ENCODE measurements at places on chromosomes 12 and 14.

- DNase-seq, result no peak
Observed at GRCh38 chr14:50065583-50065982, 50.8 kb downstream of the VCPKMT start.

DNA sequence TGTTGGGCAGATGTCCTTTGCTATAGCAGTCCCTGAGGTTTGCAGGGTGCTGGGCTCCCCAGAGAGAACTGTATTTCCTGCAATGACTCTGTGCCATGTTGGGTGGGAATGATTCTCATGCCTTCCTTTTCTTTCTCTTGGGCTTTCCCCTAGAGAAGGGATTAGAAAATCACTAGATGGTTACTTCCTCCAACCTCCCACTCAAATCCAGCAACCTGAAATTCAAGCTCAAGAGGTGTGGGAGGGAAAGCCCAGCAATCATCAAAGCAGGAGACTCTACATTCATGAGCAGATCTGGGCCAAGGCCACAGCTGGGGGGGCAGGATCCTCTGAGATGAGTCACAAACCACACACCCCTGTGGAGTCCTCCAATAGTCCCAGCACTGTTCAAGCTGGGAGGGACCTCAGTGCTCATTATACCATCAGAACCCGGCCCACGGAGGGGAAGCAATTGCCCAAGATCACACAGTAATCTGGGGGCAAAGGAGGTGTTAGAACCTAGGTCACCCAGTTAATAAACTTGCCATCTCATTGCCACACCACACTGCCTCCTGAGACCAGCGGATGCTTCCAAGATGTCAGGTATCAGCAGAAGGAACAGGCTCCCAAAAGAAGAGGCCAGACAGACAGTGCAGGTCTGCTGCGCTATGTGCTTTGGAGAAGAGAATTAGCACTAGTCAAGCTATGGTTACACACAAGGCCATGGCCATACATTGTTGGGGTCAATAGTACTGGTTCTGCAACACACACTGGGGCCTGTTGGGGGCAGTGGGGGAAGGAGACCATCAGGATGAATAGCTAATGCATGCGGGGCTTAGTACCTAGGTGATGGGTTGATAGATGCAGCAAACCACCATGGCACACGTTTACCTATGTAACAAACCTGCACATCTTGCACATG, 65.7 kb downstream of the TTC9 start:
- DNase-seq, result peak; percentile 81

DNA sequence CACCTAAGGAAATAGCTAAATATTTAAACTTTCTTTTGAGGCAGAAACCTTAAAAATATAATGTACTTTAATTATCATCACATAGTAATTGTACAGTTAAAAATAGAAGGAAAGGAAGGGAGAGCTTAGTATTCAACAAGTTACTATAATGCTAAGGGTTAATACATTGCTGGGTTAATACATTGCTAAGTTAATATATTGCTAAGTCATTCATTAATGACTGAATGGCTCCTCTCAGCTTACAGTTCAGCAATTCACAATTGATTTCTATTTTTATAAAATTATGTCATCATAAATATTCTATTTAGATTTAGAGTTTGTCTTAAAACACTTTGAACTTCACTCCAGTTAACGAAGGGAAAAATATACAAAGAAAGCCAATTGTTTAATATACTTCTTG, 207.9 kb downstream of the BMP4 start:
- no peak for DNase-seq

GRCh38 chr14:23468704-23469126, 788 bp upstream of the NGDN start:
- no peak for DNase-seq

- no peak for DNase-seq
Observed at GRCh38 chr14:90505531-90505930, 108.7 kb downstream of the CALM1 start.

- no peak for DNase-seq
Observed at GRCh38 chr12:80692114-80692513, 15.3 kb upstream of the MYF6 start.

GRCh38 chr14:22974530-22975313, 7.6 kb downstream of the AJUBA start:
- DNase-seq, result no peak

GRCh38 chr14:39395555-39396254, 36.5 kb downstream of the FBXO33 start:
- no peak for DNase-seq

- DNase-seq, result no peak
Observed at GRCh38 chr12:34033628-34034296, 11.5 kb downstream of the ALG10 start.

DNA sequence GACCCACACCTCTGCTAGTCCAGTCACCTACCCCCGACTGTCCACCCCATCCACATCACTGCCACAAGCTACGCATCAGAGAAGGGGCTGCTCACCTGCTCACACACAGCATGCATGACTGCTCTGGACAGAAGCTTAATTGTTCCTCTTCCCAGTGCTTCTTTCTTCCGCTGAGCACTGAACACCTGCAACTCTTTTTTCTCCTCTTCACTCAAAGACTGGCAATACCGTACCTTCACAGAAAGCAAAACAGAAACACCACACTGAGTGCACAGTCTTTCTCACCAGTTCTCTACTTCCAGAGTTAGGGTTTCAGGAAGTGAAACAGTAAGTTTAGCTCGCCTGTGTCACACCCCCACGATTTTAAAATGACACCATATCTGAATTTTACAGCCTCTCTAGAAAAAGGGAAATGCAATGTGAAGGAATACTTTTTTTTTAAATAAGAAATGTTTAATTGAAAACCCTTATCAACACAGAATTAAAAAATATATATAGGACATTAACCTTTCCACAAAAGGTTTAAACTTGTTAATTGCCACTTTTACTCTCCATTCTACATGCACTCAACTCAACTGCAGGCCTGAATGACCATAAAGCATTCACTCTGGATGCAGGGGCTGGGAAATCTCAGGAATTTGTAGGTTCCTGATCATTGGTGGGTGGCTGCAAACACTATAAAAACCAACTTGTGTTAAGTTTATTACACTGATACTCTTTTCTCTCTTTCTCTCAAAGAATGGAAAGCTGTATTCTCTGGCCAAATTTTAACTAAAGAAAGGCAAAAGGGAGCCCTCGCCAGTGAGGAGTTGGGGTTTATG, 120.0 kb downstream of the PRICKLE1 start:
- DNase-seq, result no peak

GRCh38 chr14:24483604-24484252, 24.3 kb downstream of the CMA1 start:
- no peak for DNase-seq

- no peak for DNase-seq
Observed at GRCh38 chr12:63149909-63150712, 890 bp downstream of the AVPR1A start.

GRCh38 chr12:68639396-68639767, 28.7 kb downstream of the RAP1B start:
- DNase-seq, result no peak

DNA sequence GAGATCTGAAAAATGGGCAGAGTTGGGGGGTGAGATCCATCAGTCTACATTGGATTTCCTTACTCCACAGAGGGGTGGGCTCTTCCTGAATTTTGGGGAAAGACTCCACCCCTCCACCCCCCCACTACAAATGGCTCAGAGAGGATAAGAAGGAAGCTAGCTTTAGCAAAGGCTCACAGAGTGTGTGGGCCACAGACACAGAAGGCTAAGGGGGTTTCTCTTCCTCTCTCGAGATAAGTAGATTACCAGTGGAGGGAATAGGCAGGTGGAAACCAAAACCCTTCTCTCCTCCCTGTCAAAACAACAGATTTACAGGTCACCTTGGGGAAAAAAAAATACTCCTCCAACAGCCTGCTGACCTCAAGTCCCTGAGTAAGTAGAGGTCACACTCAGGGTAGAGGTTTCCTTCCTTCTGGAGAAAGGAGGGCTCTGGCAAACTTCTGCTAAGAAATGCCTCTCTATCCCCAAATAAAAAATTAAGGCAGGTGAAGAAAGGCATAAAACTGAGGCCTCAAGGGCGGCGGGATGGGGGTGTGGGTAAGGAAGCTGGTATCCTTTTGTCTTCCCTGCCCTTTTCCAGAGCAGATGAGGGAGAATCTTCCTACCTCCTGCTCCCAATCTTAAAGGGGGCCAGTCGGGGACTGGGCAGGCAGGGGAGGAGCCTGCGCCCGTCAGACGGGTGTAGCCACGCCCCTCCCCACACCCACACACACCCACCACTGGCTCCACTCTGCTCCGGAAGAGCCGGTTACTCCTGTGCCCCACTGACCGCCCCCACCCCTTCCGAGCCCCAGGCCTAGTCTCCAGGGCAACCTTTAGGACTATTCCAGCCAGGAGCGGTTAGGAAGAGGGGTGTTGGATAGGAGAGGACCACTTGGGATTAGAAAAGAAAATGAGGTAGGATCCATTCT, 1.9 kb upstream of the BAZ2A start:
- peak; percentile 75 for DNase-seq

DNA sequence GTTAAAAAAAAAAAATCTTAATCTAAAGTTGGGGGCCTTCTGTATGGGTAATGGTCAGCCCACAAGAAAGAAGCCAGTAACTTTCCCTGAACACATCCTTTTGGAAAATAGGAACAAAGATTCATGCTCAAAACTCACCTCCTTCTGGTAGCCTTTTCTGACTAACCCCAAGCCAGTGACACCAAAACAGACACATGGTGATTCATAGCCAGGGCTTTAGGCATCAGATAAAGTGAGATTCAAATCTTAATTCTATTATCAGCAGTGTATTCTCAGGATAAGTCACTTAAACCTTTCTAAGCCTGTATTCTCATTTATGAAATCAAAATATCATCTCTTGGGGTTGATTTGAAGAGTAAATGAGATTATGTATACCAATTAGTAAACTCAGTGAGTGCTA, 4.9 kb downstream of the ATP5MC2 start:
- DNase-seq, result no peak

GRCh38 chr14:53947094-53947445, 9.6 kb downstream of the BMP4 start:
- no peak for DNase-seq

DNA sequence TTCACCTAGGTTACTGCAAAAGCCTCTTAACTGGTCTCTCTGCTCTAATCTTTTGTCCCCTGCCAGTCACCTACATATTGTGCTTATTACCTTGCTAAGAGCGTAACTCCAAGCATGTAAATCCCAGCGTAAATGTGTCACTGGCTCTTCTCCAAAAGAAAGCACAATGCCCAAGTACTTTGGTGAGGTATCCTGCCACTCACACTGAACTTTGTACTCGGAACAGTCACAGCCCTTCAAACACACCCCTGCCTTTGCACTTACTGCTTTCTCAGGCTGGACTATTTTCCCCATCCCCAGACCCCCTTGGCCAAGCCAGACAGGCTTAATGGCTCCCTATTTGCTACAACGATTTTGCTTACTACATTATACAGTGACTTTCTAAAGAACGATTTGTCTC, 31.7 kb downstream of the GALNT4 start:
- peak; percentile 35 for DNase-seq

DNA sequence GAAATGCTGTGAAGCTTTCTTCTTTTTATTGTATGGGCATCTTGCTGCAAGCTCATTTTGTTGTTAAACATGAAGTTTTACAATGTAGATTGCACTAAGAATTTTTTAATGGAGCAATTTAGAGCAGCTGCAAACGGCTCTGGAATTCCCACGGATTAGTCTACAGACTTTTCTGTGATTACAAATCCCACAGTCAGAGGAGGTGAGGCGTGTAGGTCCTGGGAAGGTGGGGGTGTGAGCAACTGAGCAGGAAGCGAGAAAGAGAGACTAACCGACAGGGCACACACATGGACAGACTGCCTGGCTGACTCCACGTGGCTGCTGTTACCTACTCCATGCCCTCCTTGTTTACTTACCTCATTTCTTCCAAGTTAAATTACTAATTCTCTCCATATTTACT, 348.5 kb downstream of the NPAS3 start:
- no peak for DNase-seq

GRCh38 chr14:71204768-71205167, 297.5 kb downstream of the PCNX1 start:
- DNase-seq, result no peak

DNA sequence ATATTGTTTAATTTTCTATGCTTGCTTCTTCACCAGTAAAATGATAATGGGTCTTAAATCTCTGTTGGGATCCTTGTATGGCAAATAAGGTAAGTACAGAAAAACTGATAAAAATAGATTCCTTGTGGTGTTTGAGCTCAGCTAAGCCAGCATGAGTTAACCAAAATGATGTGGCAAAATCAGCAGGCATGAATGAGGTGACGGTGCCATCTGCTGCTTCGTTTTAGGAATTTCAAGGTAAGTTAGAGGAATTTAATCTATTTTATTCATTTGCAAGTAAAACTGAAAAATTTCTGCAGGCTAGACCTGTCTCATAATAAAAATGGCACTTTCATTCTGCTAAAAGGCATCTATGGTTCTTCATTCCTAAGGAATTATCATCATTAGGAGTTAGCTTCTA, 10.0 kb upstream of the CLEC7A start:
- DNase-seq, result peak; percentile 54
